ENCODE measurements at places on chromosomes 3 and 15.

DNA sequence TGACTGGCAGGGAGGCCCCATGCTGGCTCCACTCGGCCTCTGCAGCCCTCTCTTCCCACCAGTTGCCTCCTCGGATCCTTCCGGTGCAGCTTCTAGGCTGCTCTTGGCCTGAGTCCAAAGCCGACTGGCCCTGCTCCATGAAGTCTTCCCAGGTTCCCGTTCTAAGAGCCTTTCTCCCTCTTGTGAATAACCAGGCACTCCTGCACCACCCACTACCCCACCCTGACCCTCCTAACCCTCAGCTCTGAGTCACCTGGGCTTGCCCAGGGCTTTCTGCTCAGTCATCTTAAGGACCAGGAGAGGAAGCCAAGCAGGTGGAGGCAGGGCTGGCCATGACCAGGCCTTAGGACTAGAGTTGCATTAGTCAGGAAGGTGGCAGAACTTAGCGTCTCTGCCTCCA, 28.1 kb upstream of the CNBP start:
- DNase-seq, result no peak

- DNase-seq, result no peak
Observed at GRCh38 chr3:5092018-5092417, 30.1 kb upstream of the ARL8B start.

DNA sequence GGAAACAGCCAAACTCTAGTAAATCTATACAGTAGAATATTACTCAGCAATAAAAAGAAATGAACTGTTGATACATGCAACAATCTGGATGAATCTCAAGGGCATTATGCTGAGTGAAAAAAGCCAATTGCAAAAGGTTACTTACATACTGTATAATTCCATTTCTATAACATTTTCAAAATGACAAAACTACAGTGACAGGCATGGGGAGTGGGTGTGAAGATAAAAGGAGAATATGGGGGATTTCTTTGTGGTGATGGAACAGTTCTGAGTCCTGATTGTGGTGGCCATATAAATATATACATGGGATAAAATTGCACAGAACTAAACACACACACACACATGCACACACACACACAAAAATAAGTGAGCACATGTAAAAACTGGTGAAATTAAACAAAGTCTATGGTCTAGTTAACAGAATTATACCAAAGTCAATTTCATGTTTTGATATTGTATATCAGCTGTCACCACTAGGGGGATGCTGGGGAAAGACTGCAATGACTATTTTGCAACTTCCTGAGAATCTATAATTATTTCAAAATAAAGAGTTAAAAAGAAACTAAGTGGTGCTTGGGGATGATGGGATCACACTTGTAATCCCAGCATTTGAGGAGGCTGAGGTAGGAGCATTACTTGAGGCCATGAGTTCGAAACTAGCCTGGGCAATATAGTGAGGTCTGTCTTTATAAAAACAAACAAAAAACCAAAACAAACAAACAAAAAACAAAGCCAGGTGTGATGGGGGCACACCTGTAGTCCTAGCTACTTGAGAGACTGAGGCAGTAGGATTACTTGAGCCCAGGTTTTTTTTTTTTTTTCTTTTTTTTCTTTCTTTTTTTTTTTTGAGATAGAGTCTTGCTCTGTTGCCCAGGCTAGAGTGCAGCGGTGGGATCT, 66.0 kb downstream of the SPTSSB start:
- peak; percentile 33 for DNase-seq

- no peak for DNase-seq
Observed at GRCh38 chr3:59116233-59116537, 66.4 kb upstream of the CFAP20DC start.

DNA sequence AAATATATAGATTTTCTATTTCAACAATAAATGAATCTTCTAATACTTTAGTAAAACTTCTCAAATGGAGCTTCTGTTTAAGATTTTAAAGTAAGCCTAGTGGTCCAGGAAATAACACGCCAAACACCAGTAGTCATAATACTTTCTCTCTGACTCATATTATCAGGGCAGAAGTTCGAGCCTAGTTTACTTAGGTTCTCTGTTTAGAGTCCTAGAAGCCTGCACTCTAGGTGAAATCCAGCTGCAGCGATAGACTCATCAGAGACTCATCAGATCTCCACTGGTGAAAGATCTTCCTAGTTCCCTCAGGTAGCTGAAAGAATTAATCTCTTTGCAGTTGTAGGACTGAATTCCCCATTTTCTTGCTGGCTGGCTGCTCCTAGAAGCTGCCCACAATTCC, 552.5 kb upstream of the ROBO2 start:
- DNase-seq, result no peak

- DNase-seq, result no peak
Observed at GRCh38 chr3:131803113-131803512, 231.7 kb downstream of the CPNE4 start.

DNA sequence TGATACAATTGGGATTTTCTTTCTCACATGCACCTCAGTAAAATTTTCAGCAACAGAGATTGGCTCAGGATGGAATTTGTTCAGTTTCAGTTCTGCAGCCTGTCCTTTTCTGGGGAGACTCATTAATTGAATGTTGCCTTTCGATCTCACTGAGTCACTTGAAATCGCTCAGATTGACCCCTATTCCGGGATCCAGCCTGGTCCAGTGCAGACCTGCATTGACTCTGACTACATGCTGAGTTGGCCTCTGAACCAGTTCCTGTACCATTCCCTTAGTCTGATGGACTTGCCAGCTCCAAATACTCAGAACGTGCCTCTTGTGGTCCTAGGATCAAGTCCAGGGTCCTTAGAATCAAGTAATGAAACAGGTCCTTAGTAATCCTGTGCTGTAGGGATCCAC, 9.4 kb downstream of the IGF1R start:
- DNase-seq, result no peak

GRCh38 chr3:84039099-84039498, 919.7 kb upstream of the CADM2 start:
- no peak for DNase-seq

DNA sequence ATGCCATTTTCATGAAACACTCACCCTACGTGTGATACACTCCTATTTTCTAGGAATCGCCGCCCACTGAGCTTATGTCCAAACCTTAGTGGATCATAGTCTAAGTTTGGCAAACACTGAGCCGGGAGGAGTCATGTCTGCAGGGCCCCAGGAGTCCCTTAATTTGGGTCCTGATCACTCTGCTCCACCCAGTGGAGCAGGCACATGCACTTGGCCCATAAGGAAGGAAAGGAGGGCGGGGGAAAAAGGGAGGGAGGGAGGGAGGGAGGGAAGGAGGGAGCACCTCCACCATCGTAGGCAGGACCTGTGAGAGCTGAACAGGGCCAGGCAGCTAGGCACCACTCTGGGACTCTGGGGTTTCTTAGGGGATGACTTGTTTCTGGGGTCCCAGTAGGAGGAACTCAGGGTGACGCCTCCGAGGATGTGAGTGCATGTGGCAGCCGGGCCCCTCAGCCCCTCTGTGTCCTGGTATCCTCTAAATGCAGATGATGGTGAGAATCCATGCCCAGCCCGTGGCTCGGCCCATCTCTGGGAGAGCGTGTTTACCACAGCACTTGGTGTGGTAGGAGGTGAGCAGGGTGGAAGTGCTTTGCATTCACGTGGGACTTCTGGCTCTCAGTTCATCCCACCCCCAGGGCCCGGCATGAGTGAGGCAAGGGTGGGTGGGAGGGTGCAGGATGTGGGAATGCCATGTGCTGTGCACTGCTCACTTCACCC, 109.4 kb downstream of the KLF13 start:
- no peak for DNase-seq

DNA sequence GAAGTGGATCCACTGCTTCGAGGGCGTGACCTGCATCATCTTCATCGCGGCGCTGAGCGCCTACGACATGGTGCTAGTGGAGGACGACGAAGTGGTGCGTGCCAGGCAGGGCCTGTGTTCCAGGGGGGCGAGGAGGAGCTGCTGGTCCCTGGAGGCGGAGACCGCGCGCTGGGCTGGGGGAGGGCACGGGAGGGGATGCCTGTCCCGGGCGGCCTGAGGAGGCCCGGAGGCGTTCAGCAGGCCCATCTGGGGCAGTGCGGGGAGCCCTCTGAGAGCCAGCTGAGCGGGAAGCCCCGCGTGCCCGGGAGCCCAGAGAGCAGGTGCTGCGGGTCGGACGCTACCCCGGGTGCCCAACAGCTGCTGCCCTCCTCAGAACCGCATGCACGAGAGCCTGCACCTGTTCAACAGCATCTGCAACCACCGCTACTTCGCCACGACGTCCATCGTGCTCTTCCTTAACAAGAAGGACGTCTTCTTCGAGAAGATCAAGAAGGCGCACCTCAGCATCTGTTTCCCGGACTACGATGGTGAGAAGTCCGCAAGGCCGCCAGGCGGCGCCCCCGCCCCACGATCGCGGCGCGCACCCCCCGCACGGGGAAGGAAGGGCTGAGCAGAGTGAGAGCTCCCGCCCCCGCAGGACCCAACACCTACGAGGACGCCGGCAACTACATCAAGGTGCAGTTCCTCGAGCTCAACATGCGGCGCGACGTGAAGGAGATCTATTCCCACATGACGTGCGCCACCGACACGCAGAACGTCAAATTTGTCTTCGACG, 2.9 kb downstream of the GNAT1 start:
- peak; percentile 85 for DNase-seq

GRCh38 chr15:77421370-77421700, 647 bp downstream of the HMG20A start:
- DNase-seq, result no peak

DNA sequence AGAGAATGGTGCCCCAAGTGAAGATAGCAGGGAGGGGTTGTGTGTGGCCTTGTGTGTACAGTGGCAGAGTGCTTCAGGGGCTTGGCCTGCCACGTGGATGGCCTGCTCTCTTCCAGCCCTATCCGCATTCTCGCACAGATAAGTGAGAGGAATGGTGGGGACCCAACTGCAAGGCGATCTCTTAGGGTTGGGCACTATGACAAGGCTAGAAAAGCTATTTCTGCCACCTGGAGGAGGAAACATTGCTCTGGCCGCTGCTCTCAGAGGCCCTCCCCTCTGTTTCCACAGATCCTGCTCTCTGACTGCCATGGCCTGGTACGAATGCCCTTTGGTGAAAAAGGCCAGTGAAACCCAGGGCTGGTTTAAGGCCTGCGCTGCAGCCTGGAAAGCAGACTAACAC, 20.6 kb downstream of the EEFSEC start:
- DNase-seq, result no peak

DNA sequence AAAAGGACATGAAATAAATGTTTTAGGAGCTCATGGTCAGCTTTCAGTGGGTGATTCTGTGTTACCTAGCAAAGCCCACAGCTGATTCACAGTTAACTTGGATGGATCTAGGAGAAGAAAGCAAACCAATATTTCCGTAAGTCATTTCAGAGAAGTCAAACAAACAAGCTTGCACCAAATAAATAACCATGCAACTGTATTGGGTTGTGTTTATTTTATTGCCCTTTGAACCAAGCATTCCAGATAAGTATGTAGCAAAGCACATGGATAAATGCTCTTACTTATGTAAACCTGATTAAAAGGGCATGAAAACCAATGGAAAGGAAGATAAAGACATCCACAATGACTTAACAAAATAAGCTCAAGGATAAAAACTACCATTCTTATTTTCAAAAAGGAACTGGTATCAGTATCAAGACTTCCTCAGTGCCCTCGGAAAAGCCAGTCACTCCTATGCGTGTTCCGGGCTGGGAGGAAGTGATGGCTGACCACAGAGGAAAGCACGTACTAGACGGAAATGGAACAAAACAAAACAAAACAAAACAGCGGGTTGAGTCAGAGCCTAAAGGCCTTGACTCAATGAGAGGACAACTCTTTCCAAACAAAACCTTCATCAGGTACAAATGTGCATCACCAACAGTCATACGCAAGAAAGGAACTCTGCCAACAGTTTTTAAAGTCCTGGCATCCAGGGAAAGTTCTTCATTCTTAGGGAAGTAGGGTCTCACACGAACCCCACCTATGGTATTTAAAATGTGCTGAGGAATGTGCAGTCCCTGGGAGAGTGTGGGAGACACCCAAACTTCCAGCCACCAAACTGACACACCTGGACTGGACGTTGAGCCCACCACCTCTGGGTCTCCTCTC, 103.3 kb downstream of the SNRK start:
- peak; percentile 83 for DNase-seq

DNA sequence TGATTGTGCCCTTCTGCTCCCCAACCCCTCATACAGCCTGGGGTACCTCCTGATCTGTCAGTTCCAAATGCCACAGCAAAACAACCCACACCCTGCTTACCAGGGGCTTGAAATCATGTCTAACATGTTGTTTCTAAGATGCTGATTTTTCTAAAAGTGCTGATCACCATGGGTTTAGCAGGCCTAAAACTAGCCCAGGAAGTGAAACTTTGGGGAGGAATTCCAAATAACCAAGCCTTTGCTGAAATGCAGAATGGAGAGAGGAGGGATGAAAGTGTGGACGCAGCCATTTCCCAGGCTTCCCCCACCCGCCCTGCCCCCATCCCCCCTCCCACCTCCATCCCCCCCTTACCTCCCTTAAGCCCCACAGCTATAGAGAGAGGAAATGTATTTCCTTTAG, 2.0 kb upstream of the HRH1 start:
- DNase-seq, result no peak

GRCh38 chr15:68589783-68590710, 11.3 kb downstream of the CORO2B start:
- no peak for DNase-seq

GRCh38 chr15:66894986-66895780, 170.2 kb upstream of the SMAD3 start:
- DNase-seq, result no peak

DNA sequence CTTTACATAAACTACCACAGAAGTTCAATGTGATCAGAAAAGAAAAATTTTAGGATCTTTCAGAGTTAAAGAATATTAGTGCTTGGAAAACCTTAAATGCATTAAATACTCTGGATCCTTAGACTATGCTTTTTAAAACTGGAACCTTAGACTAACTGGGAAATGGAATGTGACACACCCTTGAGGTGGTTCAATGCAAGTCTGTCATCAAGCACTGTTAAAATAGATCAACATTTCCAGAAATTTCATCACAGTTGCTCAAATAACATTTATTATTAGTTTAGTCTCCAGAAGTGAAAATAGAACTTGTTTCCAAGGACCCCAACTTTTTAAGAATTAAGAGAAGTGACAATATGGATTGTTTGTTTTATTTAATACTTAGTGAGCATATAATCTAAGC, 71.8 kb downstream of the GAP43 start:
- no peak for DNase-seq

GRCh38 chr15:33150971-33151370, 43.5 kb downstream of the FMN1 start:
- DNase-seq, result no peak

DNA sequence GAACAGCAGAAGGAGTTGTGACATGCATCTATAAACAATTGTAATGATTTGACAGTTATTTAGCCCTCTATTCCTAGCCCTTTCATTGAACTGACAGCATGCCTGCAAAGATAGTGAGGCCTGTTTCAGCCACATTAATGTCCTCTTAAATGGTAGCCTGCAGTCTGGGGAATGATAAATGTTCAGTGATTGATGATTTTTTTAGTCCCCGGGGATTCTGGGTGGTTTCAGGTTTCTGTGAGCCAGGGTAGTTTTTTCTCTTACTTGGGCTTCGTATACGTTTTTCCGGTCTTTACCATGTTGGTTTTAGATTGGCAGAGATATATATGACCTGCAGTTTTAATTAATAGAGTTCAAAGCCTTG, 172.0 kb downstream of the TCF12 start:
- DNase-seq, result no peak

- no peak for DNase-seq
Observed at GRCh38 chr15:31526916-31527690, 200.5 kb downstream of the KLF13 start.

- peak; percentile 46 for DNase-seq
Observed at GRCh38 chr15:81410318-81410753, 36.3 kb upstream of the TMC3 start.

Data from CD4-positive, alpha-beta T cell treated with Interleukin-15 for 4 hours (primary cell).